Glutamatergic neuron (in vitro differentiated cells): ENCODE measurements at places on chromosomes 5 and 9. TPM values are rescaled to one million over a fixed set of nuclear protein-coding genes. Genes with fewer than 3 reads are reported as not detected.

- H3K27ac ChIP-seq: no peak overlapping the region
- no peaks in the 10 kb centered on the region for H3K27me3 ChIP-seq
- no peaks in the 10 kb centered on the region for H3K4me1 ChIP-seq
- no peaks in the 10 kb centered on the region for H3K36me3 ChIP-seq
- DNase-seq: no peak
Measured at GRCh38 chr5:89343666-89344065, 460.7 kb upstream of the MEF2C start.

DNA sequence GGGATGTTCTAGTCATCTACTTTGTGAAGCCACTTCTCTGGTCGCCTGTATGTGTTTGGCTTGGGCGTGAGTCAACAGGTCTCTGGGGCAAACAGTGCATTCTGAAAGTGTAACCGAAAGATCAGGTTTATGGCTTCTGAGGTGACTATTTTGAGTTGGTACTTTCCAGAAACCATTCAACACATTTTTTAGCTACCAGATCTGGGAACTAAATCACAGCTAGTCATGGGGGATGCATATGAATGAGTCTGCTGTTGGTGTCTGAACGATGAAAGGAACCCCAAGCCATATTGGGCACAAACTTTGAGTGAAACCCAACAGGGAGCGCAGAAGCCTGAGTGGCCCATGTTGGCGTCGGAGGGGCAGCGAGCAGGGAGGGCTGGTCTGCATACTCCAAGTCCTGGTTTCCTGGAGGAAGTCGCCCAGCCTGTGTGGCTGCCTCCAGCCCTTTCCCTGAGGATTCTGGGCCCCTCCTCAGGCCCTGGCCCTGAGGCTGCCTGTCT lies 35.3 kb downstream of the UBE2QL1 start:
- no peak overlapping the region for H3K4me3 ChIP-seq
- peaks cover 7% of the 10 kb centered on the region for H3K27me3 ChIP-seq
- peaks cover 4% of the 10 kb centered on the region for H3K36me3 ChIP-seq
- no peak overlapping the region for H3K27ac ChIP-seq
- DNase-seq: no peak

GRCh38 chr9:116927726-116928125 lies 240.6 kb downstream of the TRIM32 start:
- DNase-seq: no peak
- H3K27me3 ChIP-seq: peaks cover 5% of the 10 kb centered on the region
- no peaks in the 10 kb centered on the region for H3K36me3 ChIP-seq
- H3K4me3 ChIP-seq: no peak overlapping the region
- no peak overlapping the region for H3K27ac ChIP-seq
- H3K4me1 ChIP-seq: peaks cover 8% of the 10 kb centered on the region

DNA sequence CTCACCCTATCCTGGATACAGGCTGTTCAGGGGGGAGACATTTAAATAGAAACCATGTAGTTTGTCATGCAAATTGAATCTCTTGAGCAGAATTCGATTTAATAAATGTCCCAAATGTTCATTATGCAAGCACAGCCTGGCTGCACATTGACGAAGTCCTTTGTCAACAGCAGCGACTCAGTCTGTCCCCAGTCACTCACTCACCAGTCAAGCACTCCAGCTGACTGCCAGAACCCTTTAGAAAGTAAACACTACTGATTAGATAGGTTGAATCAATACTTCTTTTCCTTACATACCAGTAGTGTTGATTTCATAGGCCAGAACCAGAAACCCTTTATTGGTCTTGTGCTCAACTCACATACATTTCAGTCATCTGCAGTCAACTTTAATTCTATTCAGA lies 27.5 kb downstream of the CDH6 start:
- no peak for DNase-seq
- no peak overlapping the region for H3K4me3 ChIP-seq
- H3K36me3 ChIP-seq: no peaks in the 10 kb centered on the region
- no peak overlapping the region for H3K27ac ChIP-seq

DNA sequence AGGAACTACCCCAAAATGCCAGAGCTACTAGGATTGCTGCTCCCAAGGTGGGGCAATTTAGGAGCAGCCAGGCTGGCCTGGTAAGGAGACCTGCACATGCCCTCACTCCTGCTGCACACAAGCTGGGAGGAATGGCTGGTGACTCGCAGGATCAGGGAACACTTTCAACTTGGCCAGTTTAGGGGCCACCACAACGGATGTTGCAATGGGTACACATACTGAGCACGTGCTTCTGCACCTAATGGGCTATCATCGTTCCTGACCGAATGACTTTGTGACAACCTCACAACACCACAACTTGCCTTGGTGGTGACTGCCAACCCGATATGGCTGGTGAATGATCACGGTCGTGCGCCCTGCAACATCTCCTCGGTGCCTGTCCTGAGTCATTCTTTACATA lies 172.0 kb downstream of the ROR2 start:
- no peaks in the 10 kb centered on the region for H3K36me3 ChIP-seq
- H3K27ac ChIP-seq: no peak overlapping the region
- H3K27me3 ChIP-seq: peaks cover 7% of the 10 kb centered on the region
- DNase-seq: no peak
- no peak overlapping the region for H3K4me3 ChIP-seq

GRCh38 chr5:132388244-132389050 lies 18.9 kb downstream of the SLC22A5 start:
- H3K4me1 ChIP-seq: peaks cover 4% of the 10 kb centered on the region
- no peak overlapping the region for H3K4me3 ChIP-seq
- peaks cover 7% of the 10 kb centered on the region for H3K27me3 ChIP-seq

SV2C gene
- total RNA-seq: 17.8 TPM

DNA sequence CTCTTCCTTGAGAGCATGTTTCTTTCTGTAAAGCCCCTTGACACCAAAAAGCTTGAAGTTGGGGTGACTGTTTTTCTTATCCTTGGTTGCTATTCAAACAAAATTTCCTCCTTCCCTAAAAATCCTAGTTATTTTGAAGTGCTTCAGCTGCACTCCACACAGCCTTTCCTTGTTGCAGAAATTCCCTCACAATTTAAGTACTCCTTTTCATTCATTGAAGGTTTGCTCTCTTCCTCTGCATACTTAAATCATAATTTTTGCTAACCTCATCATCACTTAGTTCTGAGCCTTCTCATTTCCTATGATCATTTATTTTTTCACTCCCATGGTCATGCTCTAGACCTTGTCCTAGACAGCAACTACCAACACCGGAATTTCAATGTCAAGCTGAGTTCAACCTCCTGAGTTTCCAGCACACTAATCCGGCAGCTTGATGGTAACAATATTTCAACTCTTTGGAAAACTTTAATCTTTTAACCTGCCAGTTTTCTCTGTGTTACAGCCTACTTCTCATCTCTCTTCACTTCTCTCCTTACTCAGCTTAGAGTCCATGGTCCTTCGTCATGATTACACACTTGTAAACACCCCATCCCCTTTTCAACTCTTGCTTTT lies 78.7 kb upstream of the ACTBL2 start:
- no peak overlapping the region for H3K4me3 ChIP-seq

DNA sequence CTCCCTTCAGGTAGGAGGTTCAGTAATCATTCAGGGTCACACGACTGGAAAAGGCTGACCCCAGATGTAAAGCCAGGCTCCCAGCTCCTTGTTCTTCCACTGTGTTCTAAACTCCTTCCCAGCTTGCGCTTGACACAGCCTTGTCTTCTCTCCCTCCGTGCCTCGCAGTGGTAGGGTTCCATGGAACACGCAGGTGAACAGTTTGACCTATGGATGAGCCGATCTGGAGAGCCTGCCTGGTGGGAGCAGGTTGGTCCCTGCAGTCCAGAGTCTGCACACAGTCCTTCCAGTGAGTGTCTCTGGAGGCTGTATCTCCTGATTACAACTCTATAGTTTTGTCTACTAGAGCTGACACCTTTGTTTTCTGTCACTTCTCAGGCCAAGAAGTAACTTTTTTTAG lies 85.9 kb downstream of the IQGAP2 start:
- H3K4me3 ChIP-seq: no peak overlapping the region
- no peak for DNase-seq
- no peaks in the 10 kb centered on the region for H3K36me3 ChIP-seq
- H3K4me1 ChIP-seq: peaks cover 1% of the 10 kb centered on the region
- peaks cover 2% of the 10 kb centered on the region for H3K27me3 ChIP-seq

GRCh38 chr5:172282272-172283019 lies 1.1 kb downstream of the UBTD2 start:
- no peaks in the 10 kb centered on the region for H3K36me3 ChIP-seq
- no peak for DNase-seq
- H3K4me3 ChIP-seq: peak overlapping the region; percentile 87
- H3K4me1 ChIP-seq: peaks cover 16% of the 10 kb centered on the region

DNA sequence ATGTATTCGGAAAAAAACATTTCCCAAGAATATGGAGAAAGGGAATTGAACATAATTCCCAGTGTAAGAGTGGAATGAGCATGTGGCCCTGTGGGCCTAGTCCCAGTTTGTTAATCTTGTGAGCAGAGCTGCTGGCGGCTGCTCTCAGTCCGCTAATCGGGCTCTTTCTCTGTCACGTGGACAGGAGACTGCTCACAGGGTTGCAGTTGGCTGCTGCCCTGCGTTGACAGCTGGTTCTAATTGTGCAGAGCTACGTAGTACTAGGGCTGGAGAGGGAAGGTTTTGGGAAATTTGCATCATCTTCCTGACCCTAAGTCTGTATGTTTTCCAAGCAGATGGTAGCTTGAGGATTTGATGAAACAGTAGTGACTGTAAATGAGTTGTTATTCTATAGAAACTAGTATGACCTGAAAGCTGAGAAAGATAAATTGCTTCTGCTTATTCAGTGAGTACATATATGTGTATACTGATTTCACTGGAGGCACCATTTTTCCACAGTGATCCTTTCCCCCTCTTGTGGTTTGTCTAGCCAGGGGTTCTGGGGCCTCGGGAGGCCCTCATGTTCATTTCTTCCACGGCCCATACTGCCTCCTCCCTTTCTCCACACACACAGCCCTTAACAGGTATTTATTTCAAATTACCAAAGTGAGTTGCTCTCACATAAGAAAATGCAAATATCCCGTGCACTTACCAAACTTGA lies 100.6 kb downstream of the ANGPTL2 start:
- peak; percentile 70 for DNase-seq
- H3K27ac ChIP-seq: peak overlapping the region; percentile 80
- no peak overlapping the region for H3K4me3 ChIP-seq
- H3K27me3 ChIP-seq: peaks cover 2% of the 10 kb centered on the region
- peaks cover 17% of the 10 kb centered on the region for H3K4me1 ChIP-seq

IL3 gene
- total RNA-seq: not detected

- H3K27ac ChIP-seq: no peak overlapping the region
- H3K36me3 ChIP-seq: peaks cover under 1% of the 10 kb centered on the region
- no peaks in the 10 kb centered on the region for H3K4me1 ChIP-seq
Measured at GRCh38 chr9:2673161-2673560, 44.1 kb upstream of the KCNV2 start.

JAKMIP2 gene
- 88.2 TPM for total RNA-seq

GNAQ gene
- 72.8 TPM for total RNA-seq

SPOCK1 gene
- total RNA-seq: 25.4 TPM

LCN2 gene
- total RNA-seq: not detected

GRCh38 chr5:86748538-86749105 lies 130.9 kb downstream of the COX7C start:
- H3K27me3 ChIP-seq: no peaks in the 10 kb centered on the region
- no peak for DNase-seq
- H3K27ac ChIP-seq: no peak overlapping the region
- H3K4me1 ChIP-seq: no peaks in the 10 kb centered on the region

GRCh38 chr9:116074658-116075057 lies 78.9 kb upstream of the PAPPA start:
- no peak overlapping the region for H3K4me3 ChIP-seq
- H3K4me1 ChIP-seq: no peaks in the 10 kb centered on the region

- peaks cover 34% of the 10 kb centered on the region for H3K4me1 ChIP-seq
- peaks cover 11% of the 10 kb centered on the region for H3K27me3 ChIP-seq
- H3K4me3 ChIP-seq: no peak overlapping the region
- no peak for DNase-seq
- H3K36me3 ChIP-seq: no peaks in the 10 kb centered on the region
- H3K27ac ChIP-seq: no peak overlapping the region
Measured at GRCh38 chr9:130237076-130237475, 28.5 kb upstream of the HMCN2 start.

ENTREP1 gene
- 1.0 TPM for total RNA-seq

GRCh38 chr5:178403956-178404600 lies 171.5 kb upstream of the PHYKPL start:
- H3K36me3 ChIP-seq: peaks cover 33% of the 10 kb centered on the region
- no peak overlapping the region for H3K4me3 ChIP-seq
- no peak for DNase-seq
- H3K4me1 ChIP-seq: peaks cover 22% of the 10 kb centered on the region

GRCh38 chr5:37658440-37658839 lies 181.4 kb downstream of the GDNF start:
- H3K4me3 ChIP-seq: no peak overlapping the region
- peaks cover 5% of the 10 kb centered on the region for H3K27me3 ChIP-seq

DNA sequence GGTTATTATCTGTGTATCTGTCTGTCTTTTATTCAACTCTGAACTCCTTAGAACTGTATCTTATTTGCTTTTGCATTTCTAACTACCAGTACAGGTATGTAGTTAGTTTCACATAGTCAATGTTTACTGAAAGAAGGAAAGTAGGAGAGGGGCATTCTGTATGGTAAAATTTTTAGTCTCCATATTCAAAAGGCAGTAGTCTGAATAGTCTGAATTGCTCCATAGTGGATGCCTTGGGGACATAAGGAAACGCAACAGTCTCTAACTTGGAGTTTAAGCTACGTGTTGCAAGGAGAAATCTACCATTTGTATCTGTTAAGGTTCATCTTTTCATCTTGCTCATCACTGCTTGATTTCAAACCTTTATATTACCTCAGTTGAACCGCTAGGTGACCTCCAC lies 26.2 kb downstream of the RASGRF2 start:
- no peak overlapping the region for H3K27ac ChIP-seq
- H3K4me1 ChIP-seq: no peaks in the 10 kb centered on the region
- DNase-seq: no peak
- peaks cover 2% of the 10 kb centered on the region for H3K27me3 ChIP-seq

OLFM1 gene
- 387 TPM for total RNA-seq

DNA sequence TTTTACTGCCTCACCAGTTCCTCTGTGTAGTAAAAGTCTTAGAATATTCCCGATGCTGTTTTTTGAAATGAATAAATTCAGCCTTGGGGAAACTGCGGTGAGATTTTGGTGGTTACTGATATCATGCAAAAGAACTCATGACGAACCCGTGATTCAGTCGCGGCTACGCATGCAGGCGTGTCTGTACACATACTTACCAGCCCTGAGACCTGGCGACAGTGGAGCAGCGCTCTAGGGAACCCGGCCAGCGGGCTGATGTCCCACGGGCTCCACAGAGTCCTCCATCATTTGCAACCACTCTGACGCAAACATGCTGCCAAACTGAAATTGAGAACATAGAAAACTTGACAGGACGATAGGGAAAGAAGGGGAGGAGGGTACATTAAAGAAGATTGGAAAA lies 315.6 kb upstream of the DAB2 start:
- H3K4me1 ChIP-seq: no peaks in the 10 kb centered on the region
- no peak overlapping the region for H3K27ac ChIP-seq
- H3K4me3 ChIP-seq: no peak overlapping the region
- H3K36me3 ChIP-seq: no peaks in the 10 kb centered on the region
- no peak for DNase-seq
- H3K27me3 ChIP-seq: peaks cover 1% of the 10 kb centered on the region

DNA sequence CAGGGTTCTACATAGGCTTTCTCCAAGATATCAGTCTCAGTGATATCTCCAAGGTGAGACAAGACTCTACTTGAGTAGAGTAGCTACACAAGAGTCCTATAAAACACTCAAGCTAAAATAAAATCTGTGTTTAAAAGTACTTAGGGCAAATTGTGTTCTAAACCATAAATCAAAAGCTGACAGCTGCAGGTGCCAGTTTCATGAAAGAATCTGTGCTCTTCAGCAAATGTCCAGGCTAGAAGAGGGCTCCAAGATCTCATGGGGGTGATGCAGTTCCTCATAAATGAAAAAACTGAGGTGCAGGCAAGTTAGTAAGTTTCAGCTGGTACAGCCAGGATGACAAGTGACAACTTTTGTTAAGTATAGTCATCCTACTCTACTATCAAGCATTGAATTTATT lies 142.8 kb upstream of the TNPO1 start:
- peaks cover 28% of the 10 kb centered on the region for H3K36me3 ChIP-seq
- H3K4me1 ChIP-seq: peaks cover 41% of the 10 kb centered on the region
- no peak for DNase-seq
